ENCODE measurements at places on chromosomes 5 and 9.

DNA sequence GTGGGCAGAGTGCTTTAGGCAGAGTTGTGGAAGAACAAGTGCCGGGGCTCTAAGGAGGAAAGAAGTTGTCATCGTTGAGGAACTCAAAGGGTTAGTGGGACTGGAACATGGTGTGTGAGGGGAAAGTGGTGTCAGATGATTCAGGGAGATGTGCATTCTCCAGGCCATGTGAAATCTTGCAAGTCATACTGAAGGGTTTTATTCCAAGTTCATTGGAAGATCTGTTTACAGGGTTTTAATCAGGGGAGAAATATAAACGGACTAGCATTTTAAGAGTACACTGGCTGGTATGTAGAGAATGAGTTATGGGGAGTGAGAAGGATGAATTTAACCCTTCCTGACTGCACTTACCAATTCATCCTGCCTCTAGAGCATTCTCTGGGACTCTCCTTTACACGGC is 49.3 kb downstream of the NR2F1 start:
- no peak for DNase-seq

DNA sequence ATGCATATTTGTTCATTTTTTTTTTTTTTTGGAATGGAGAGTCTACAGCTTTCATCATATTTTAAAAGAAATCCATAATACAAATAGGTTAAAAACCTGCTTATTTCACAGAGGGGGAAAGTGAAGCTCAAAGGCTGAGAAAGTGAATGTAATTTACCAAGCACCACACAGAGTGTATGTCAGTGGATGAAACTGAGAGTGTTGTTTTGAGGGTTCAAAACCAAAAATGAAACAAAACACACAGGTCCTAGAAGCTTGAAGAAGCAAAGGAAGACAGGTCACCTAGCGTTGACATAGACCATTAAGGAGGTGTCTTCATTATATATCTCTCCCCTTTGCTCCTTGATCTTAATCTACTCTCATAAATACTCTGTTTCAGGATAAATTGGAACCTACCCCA is 7.5 kb downstream of the NMUR2 start:
- DNase-seq: no peak

- no peak for DNase-seq
Measured at GRCh38 chr9:124260769-124261603, 3.2 kb downstream of the NEK6 start.

GRCh38 chr9:25658571-25658970 is 19.7 kb downstream of the TUSC1 start:
- no peak for DNase-seq

GRCh38 chr5:73946278-73946677 is 320.3 kb downstream of the ARHGEF28 start:
- no peak for DNase-seq

DNA sequence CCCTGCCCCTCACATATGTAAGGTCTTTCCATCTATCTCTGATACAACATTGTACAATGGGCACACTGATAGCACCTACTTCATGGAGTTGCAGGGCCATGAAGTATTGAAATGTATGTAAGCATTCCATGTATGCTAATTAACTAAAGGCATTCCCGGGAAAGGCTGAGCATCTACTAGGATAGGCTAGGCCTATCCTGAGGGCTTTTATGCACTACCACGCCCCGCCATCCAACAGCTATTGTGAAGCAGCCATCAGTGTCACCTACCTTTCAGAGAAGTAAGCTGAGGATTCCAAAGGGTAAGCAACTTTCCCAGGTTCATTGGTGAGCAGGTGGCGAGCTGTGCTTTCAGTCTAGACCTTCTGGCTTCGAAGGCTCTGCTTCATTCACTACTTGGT is 47.6 kb downstream of the NSG2 start:
- no peak for DNase-seq
